ENCODE measurements at places on chromosomes 1 and 21. TPM values are rescaled to one million over a fixed set of nuclear protein-coding genes. Genes with fewer than 3 reads are reported as not detected.

GRCh38 chr1:224486801-224487583, 52.4 kb upstream of the WDR26 start:
- DNase-seq = no peak

GRCh38 chr1:108646648-108647269, 14.1 kb downstream of the HENMT1 start:
- DNase-seq = peak; percentile 47

- DNase-seq = no peak
Measured at GRCh38 chr1:241336335-241336734, 20.7 kb downstream of the RGS7 start.

Gene MYBPH
- total RNA-seq = not detected

Gene LCE1B
- total RNA-seq = not detected

GRCh38 chr1:117370071-117370470, 2.8 kb downstream of the MAN1A2 start:
- no peak for DNase-seq

- no peak for DNase-seq
Measured at GRCh38 chr1:31498376-31499040, 77.8 kb upstream of the TINAGL1 start.

DNA sequence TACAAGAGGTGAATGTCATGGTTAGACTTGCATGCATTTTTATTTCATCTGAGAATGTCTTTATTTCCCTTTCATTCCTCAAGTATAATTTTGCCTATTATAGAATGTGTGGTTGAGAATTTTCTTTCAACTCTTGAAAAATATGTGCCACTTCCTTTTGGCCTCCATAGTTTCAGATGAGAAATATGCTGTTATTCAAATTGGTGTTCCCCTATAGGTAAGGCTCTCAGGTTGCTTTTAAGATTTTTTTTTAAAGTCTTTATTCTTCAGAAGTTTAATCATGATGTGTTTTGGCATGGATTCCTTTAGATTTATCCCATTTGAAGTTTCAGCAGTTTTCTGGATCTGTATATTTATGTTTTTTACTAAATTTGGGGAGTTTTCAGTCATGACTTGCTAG, 2.1 kb downstream of the MROH7 start:
- DNase-seq = no peak

- DNase-seq = no peak
Measured at GRCh38 chr1:22782406-22782805, 71.8 kb downstream of the EPHB2 start.

GRCh38 chr21:43611598-43612369, 47.5 kb downstream of the HSF2BP start:
- DNase-seq = no peak

DNA sequence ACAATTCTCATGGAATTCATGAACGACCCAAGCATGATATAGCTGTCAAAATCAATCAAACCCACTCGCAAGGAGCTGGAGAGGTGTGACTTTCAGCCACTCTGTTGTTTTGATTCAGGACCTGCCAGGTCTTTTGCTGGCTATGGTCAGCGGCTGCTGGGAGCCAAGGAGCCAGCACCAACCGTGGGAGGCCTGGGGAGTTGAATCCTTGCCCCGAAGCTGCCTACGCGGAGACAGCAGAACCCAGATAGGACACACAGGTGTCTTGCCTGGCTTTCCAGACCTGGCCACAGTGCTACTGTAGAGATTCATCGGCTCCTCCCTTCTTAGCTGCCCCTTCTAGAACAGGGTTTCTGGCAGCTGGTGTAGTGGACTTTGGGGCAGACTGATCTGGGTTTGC, 42.7 kb downstream of the ZSCAN20 start:
- DNase-seq = no peak

- DNase-seq = no peak
Measured at GRCh38 chr1:22912311-22912710, 60.4 kb downstream of the LACTBL1 start.

Gene NIBAN1
- 26.2 TPM for total RNA-seq

Gene TPM3
- 700 TPM for total RNA-seq

- DNase-seq = no peak
Measured at GRCh38 chr21:43879348-43880110, 14.5 kb downstream of the AGPAT3 start.

GRCh38 chr1:225460021-225460736, 32.3 kb upstream of the LBR start:
- no peak for DNase-seq

Gene GPR3
- 2.5 TPM for total RNA-seq

Gene SLC25A34
- total RNA-seq = 0.75 TPM

GRCh38 chr21:37983336-37984095, 67.3 kb upstream of the KCNJ6 start:
- DNase-seq = peak; percentile 66

DNA sequence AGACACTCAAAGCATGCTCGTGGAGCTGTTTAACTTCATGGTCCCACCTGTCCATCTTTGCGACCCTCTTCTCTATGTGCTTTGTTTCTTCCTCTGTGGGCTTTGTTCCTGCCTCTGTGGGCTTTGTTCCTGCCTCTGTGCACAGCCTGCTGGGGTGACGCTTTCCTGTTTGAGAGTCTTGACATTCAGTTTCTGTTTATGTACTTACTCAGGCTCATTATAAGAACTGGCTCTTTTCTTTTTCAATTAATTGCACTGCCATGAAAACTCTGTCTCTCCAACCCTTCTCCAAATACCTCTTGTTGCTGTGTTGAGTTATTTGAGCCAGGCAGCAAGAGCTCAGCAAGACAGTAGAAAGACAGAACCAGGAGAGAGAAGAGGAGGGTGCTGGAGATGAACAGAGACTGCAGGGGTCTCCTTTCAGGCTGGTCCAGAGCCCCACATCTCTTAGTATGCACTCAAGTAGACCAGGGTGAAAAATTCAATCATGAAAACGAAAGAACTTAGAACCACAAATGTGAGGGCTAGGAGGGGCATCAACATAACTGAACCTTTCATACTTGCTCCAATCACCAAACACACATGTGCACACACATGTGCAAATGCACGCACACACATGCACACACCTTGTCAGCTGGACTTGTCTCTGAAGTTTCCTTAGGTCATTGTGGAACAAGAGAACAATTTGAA, 88.3 kb upstream of the SGIP1 start:
- DNase-seq = no peak

GRCh38 chr1:55441489-55441888, 226.3 kb upstream of the USP24 start:
- DNase-seq = no peak

DNA sequence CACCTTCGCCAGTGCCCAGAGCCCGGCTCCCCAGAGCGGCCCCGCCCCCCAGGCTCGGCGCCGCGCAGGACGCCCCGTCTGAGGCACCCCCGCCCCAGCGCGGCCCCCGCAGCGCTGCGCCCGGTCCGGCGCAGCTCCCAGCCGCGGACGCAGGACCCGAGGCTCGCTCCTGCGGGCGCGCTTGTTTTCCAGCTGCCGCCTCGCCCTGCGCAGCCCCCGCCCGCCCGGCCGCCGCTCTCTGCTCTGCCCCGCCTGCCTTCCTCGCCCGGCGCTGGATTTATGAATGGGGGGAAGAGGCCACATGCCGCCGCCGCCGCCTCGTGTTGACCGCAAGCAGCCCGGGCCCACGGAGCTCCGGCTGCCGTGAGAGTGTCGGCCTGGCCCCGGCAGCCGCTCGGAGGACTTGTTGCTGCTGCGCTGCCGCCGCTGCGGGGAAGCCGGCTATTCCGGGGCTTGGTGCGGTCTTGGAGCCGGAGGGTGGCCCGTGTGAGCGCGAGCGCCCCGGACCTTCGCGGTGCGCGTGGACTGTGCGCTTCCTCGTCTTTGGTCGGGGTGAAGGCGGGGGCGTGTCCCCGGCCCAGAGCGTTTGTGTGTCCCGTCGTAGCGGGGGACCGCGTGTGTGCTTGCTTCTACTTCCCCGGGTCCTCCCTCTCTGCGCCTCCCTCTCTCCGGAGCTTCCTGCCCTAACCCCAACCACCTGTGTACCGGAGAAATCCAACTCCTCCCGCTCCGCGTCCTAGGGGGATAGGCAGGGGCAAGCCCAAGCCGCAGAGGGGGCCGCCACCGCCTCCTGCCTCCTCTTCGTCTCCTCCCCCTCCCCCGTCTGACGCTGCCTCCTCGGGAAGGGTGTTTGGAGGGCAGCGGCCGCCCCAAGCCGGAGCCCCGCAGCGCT, 736 bp downstream of the KCNC4 start:
- DNase-seq = no peak

Gene SELE
- not detected for total RNA-seq

DNA sequence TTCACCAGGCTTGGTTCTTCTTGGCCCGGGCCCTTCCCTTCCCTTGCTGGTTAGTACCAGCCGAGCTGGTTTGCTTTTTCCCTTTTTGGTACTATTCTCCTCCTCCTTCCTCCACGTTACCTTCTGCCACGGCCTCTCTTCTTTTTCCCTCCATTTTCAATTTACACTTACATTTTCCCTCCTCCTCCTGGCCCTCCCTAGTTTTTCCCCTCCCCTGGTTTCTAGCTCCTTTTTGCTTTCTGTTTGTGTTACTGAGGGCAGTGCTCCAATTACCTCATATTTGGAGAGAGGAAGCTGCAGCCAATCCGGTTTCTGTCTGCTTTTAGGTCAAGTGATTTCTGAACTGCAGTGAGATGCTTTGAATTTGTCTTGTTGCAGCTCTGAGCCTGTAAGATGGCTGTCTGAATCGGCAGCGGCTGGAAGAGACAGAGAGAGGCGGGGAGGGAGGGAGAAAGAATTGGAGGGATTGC, 63.7 kb downstream of the MACF1 start:
- DNase-seq = no peak

Gene KCNK1
- 9.8 TPM for total RNA-seq

Gene GPR37L1
- 0.07 TPM for total RNA-seq

- DNase-seq = no peak
Measured at GRCh38 chr1:45846931-45847330, 43.5 kb downstream of the MAST2 start.
